ENCODE measurements at places on chromosomes 3 and 15. TPM values are rescaled to one million over a fixed set of nuclear protein-coding genes. Genes with fewer than 3 reads are reported as not detected.

The THSD4 gene
- 24.6 TPM for total RNA-seq

GRCh38 chr15:93855181-93855826, 376.1 kb upstream of the MCTP2 start:
- no peak for DNase-seq

GRCh38 chr15:64092075-64092820, 1.4 kb downstream of the CIAO2A start:
- DNase-seq: no peak

The POMGNT2 gene
- 15.3 TPM for total RNA-seq

The FAM107A gene
- total RNA-seq: 46.5 TPM

GRCh38 chr3:16183601-16184270, 9.3 kb downstream of the GALNT15 start:
- DNase-seq: no peak

DNA sequence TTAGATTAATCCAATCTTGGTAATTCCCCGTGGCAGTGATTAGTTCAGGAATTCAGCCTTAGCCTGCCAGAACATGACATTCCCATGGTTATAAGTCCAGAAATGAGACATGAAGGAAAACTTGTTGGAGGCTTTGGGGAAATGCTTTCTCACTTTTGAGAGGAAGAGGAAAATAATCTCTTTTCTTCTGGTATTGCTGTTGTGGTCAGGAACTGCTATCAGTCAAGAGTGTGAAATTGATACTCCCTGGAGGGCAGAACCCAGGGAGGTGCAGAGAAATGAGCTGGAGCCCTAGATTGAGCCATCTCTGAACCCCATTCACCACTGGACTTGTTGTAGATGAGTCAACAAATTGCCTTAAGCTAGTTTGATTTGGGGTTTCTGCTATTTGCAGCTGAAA, 38.6 kb upstream of the APH1B start:
- no peak for DNase-seq

DNA sequence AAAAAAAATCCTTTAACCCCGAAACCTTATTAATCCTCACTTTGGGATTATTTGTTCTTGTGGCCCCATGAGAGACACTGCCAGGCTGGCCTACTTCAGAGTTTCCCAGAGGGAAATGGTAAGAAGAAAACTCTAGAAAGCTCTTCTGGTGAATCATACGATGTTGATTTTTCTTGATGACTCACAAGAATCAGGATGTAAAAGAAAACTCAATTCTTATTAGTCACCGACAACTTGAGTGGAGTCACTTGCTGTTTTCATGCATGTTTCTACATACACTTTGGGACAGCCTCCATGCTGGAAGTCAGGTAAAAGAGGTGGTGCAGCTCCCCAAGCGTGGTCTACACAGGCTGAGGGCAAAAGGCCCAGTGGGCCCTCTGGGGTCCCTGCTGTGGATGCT, 42.8 kb downstream of the MYO5C start:
- no peak for DNase-seq

The BUB1B gene
- 8.6 TPM for total RNA-seq

- no peak for DNase-seq
Measured at GRCh38 chr3:56862352-56863062, 60.8 kb upstream of the ARHGEF3 start.

- DNase-seq: no peak
Measured at GRCh38 chr3:149958171-149958796, 12.4 kb downstream of the PFN2 start.

The SCAANT1 gene
- not detected for total RNA-seq
